ENCODE measurements at places on chromosomes 3 and 15.

GRCh38 chr3:155103686-155104085 is 23.6 kb downstream of the MME start:
- no peak overlapping the region for H3K4me3 ChIP-seq
- H3K27me3 ChIP-seq = no peaks in the 10 kb centered on the region
- H3K36me3 ChIP-seq = peaks cover 57% of the 10 kb centered on the region
- DNase-seq = no peak
- H3K4me1 ChIP-seq = peaks cover 81% of the 10 kb centered on the region
- peak overlapping the region; percentile 75 for H3K27ac ChIP-seq

- DNase-seq = no peak
- no peaks in the 10 kb centered on the region for H3K27me3 ChIP-seq
Observed at GRCh38 chr15:50685191-50685975, 1.2 kb downstream of the TRPM7 start.

GRCh38 chr3:195140816-195141793 is 129.9 kb downstream of the XXYLT1 start:
- H3K27ac ChIP-seq = no peak overlapping the region
- 0 out of 2 replicates have a peak, but pooled peaks cover 7% of the 10 kb centered on the region for H3K36me3 ChIP-seq

DNA sequence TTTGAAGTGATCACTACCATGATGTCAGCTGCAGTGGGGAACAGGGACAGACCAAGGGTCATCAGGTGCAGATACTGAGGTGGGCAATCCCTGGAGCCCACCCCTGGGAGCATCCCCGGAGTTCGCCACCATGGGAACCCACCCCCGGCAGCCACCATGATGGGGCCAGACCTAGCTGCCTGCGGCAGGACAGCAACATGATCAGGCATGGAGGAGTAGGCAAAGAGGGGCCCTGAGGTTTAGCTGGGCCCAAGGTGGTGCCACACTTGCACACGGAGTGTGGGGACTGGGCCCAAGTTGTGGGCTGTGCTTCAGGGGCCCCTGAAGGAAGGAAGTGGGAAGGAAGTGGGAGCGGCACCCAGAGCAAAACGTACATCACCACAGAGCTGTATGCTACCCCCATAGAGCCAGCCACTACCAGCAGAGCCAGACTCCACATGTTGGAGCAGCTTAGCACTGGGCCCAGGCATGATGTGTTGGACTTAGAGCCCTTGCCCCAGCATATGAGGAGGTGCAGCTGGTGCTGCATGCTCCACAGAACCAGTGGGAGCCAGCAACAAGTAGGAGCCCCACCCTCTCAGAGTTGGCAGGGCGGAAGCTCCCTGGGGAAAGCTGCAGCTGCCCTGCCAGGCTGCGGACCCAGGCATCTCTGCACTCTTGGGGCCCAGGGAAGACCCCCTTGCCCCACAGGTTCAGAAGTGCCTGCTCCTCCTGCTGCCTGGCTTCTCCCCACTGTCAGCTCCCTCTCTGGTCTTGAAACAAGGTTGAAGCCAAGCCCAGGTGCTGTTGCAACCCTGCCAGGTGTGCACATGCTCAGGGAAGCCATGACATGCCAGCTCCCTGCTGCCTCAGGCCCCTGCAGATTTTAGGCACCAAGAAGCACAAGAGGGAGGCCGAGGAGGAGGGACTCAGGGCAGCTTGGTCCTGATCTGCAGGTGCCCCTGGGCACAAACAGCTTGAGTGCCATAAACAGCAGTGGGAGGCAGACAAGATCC is 515.3 kb downstream of the ZBBX start:
- H3K4me1 ChIP-seq = no peaks in the 10 kb centered on the region
- no peaks in the 10 kb centered on the region for H3K36me3 ChIP-seq
- H3K27me3 ChIP-seq = no peaks in the 10 kb centered on the region
- no peak overlapping the region for H3K4me3 ChIP-seq

DNA sequence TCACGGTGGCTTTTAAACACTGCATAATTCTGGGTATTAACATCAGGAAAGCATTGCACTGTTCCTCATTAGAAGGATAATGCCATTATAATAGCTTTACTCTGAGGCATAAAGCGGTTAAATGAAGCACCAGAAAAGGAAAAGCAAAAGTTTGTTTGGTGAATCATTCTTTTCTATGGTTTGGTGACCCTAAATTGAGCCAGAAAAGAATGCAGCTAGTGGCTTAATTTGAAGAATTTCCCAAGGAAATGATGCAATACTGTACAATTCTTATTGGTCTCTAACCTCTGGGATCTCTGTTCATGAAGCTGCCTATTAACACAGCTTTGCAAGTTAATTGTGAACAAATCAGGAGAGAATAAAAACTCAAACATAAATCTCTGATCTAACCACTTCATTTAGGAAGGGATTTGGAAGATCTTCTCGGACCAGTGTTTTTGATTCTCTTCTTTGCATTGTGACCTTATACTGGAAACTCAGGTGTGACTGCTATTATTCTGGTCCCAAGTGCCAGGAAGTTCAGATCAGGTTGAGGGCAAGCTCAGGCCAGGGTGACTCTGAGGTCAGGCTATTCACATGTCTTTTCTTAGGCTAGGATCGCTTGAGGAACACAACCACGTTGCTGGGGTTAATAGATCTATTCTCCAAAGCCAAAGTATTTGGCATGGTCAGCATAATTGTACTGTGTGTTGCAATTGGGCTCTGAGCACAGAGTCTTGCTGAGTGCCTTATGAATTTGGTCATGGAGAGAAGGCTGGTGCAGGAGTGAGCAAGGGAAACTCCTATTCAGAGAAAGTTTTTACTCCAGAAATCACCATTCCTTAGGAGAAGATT is 11.3 kb upstream of the DLG1 start:
- H3K27ac ChIP-seq = peak overlapping the region; percentile 61
- H3K4me1 ChIP-seq = peaks cover 16% of the 10 kb centered on the region
- H3K36me3 ChIP-seq = no peaks in the 10 kb centered on the region
- DNase-seq = no peak

DNA sequence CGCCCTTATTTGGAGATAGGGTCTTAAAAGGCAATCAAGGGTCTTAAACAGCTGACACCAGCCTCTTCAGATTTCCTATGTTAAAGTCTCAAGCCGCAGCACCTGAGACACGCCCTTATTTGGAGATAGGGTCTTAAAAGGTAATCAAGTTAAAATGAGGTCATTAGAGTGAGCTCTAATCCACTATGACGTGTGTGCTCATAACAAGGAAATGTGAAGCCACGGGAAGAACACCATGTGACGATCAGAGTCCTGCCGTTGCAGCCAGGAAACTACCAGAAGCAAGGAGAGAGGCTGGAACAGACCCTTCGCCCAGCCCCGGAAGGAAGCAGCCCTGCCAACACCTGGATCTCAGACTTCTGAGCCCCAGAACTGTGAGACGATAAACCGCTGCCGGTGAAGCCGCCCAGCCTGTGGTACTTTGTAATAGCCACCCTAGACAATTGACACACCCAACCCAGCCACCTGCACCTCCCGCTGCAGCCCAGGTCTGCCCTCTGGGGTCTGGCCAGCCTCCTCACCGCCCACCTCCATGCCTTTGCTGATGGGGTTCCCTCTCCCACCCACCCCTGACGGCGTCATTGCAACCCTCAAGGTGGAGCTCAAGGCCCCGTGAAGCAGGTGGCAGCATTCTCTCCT is 137.9 kb downstream of the MEGF11 start:
- H3K4me1 ChIP-seq = peaks cover 8% of the 10 kb centered on the region
- no peak overlapping the region for H3K4me3 ChIP-seq
- peak; percentile 66 for DNase-seq

- no peaks in the 10 kb centered on the region for H3K4me1 ChIP-seq
- no peak overlapping the region for H3K27ac ChIP-seq
- H3K36me3 ChIP-seq = no peaks in the 10 kb centered on the region
- no peaks in the 10 kb centered on the region for H3K27me3 ChIP-seq
- DNase-seq = no peak
Observed at GRCh38 chr3:7669641-7670040, 808.7 kb downstream of the GRM7 start.

- H3K4me1 ChIP-seq = no peaks in the 10 kb centered on the region
- no peak for DNase-seq
- H3K36me3 ChIP-seq = no peaks in the 10 kb centered on the region
- H3K27ac ChIP-seq = no peak overlapping the region
- H3K4me3 ChIP-seq = no peak overlapping the region
Observed at GRCh38 chr3:21898316-21898715, 147.3 kb upstream of the ZNF385D start.

DNA sequence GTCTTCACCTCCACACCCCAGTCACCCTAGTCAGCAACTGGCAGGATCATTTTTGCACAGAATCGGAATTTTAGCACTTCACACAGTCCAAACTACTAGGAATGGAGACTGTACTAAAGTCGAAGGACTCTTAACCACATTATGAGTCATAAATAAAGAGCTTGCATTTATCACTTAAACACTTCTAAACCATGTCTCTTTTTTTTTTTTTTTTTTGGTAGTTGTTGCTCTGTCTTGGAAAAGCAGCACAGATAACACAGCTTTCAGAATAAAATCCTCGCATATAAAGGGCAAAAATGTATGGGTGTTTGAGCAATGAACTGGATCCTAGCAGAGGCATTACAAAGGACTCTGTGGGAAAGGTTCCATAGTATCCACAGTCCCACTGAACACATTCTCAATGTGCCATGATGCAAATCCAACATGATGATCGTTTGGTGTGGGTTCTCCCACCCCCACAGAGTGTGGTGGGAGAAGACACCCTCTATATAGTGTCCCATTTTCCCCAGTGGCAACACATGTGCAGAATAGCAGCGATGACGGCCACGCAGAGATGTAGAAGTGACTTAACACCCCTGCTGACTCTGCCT is 47.1 kb downstream of the FOXP1 start:
- no peak overlapping the region for H3K27ac ChIP-seq
- H3K4me1 ChIP-seq = no peaks in the 10 kb centered on the region
- H3K36me3 ChIP-seq = no peaks in the 10 kb centered on the region
- no peak for DNase-seq

DNA sequence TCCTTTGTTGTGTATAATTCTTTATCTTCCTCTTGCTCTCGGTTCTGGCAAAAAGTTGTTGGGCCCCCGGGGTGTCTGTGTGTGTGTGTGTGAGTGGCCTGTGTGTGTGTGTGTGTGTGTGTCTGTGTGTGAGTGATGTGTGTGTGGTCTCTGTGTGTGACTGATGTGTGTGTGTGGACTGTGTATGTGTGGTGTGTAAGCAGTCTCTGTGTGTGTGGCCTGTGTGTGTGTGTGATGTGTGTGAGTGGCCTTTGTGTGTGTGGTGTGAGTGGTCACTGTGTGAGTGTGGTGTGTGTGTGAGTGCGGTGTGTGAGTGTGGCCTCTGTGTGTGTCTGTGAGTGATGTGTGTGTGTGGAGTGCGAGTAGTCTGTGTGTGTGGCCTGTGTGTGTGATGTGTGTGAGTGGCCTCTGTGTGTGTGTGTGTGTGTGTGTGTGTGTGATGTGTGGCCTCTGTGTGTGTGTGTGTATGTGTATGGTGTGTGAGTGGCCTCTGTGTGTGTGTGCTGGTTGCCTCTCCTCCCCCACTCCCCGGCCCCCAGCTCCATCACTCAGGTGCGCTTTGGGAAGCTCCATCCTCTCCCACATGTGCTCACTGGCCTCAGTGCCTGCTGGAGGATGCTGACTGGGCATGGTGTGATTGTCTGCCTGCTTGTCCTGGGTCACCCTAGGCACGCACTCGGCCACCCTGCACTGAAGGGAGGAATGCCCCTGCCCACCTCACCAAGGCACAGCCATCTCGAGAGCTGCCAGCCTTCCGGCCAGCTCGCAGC is 8.8 kb downstream of the LINGO1 start:
- DNase-seq = no peak
- no peaks in the 10 kb centered on the region for H3K27me3 ChIP-seq
- H3K4me3 ChIP-seq = no peak overlapping the region
- no peak overlapping the region for H3K27ac ChIP-seq
- H3K36me3 ChIP-seq = no peaks in the 10 kb centered on the region

GRCh38 chr3:127694467-127695215 is 21.9 kb downstream of the ABTB1 start:
- no peaks in the 10 kb centered on the region for H3K4me1 ChIP-seq
- no peaks in the 10 kb centered on the region for H3K36me3 ChIP-seq
- H3K27me3 ChIP-seq = no peaks in the 10 kb centered on the region
- DNase-seq = peak; percentile 43
- H3K27ac ChIP-seq = no peak overlapping the region

DNA sequence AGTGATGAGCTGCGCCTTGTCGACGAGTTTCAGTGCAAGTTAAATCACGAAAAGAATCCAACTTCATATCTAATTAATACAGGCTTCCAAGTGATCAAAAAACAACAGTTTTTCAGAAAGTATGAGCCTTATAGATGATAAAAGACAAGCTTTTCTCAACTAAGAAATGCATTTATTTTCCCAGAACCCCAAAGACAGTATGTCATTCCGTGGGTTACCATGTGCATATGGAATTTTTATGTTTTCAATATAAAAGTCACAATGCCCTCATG is 442.8 kb downstream of the MAGI1 start:
- no peaks in the 10 kb centered on the region for H3K36me3 ChIP-seq
- no peak overlapping the region for H3K27ac ChIP-seq
- no peaks in the 10 kb centered on the region for H3K27me3 ChIP-seq
- no peaks in the 10 kb centered on the region for H3K4me1 ChIP-seq

- H3K27ac ChIP-seq = no peak overlapping the region
- H3K4me3 ChIP-seq = no peak overlapping the region
- no peaks in the 10 kb centered on the region for H3K4me1 ChIP-seq
- peaks cover 10% of the 10 kb centered on the region for H3K27me3 ChIP-seq
- H3K36me3 ChIP-seq = no peaks in the 10 kb centered on the region
- no peak for DNase-seq
Observed at GRCh38 chr3:172846103-172846561, 95.6 kb downstream of the ECT2 start.

GRCh38 chr15:51226576-51227210 is 111.7 kb downstream of the CYP19A1 start:
- no peaks in the 10 kb centered on the region for H3K36me3 ChIP-seq
- DNase-seq = no peak
- no peaks in the 10 kb centered on the region for H3K27me3 ChIP-seq
- no peaks in the 10 kb centered on the region for H3K4me1 ChIP-seq
- H3K27ac ChIP-seq = no peak overlapping the region

GRCh38 chr3:58952128-58952917 is 97.5 kb downstream of the CFAP20DC start:
- H3K27me3 ChIP-seq = peaks cover 3% of the 10 kb centered on the region
- no peaks in the 10 kb centered on the region for H3K4me1 ChIP-seq
- no peak overlapping the region for H3K27ac ChIP-seq
- no peak overlapping the region for H3K4me3 ChIP-seq
- H3K36me3 ChIP-seq = no peaks in the 10 kb centered on the region
- DNase-seq = no peak

GRCh38 chr3:5255404-5256344 is 68.2 kb downstream of the EDEM1 start:
- no peak overlapping the region for H3K27ac ChIP-seq
- H3K27me3 ChIP-seq = no peaks in the 10 kb centered on the region
- H3K4me3 ChIP-seq = no peak overlapping the region
- no peaks in the 10 kb centered on the region for H3K4me1 ChIP-seq
- DNase-seq = no peak

GRCh38 chr3:54123776-54124196 is 1.4 kb downstream of the CACNA2D3 start:
- DNase-seq = no peak
- no peak overlapping the region for H3K4me3 ChIP-seq
- no peaks in the 10 kb centered on the region for H3K27me3 ChIP-seq
- no peaks in the 10 kb centered on the region for H3K36me3 ChIP-seq
- H3K27ac ChIP-seq = no peak overlapping the region
